ENCODE measurements at places on chromosomes 4 and X.

DNA sequence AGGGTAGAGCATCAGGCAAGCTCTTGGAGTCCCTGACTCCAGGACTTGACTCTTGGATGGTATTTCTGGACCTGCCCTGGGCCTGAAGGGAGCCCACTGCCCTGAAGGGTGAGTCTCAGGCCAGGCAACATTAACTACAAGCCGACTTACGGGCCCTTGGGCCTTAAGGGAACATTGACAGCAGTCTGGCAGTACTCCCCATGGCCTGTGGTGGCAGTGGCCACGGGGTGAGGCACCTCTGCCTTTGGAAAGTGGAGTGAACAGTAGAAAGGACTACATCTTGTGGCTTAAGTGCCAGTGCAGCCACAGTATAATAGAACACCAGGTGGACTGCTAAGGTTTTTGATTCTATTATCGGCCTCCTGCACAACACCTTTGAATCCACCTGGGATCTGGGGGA, 36.3 kb downstream of the SH3BGRL start:
- DNase-seq = no peak

DNA sequence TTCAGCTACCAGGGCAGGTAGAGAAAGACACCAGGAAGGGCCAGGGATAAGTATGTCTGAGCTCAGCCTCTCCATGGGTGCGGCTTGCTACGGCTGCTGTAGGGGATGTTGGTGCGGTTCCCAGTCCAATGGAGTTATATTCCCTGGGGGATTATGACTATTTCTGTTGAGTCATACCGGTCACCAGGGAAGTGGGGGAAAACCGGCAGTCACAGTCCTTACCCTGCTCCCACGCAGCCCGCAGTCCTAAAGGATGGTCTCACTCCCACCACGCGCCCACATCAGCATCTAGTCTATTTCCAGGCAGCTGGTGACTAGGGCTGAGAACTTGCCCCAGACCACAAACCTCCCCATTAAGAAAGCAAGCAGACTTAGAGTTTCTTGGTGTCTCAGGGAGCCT, 191.6 kb downstream of the VEGFC start:
- DNase-seq = no peak

DNA sequence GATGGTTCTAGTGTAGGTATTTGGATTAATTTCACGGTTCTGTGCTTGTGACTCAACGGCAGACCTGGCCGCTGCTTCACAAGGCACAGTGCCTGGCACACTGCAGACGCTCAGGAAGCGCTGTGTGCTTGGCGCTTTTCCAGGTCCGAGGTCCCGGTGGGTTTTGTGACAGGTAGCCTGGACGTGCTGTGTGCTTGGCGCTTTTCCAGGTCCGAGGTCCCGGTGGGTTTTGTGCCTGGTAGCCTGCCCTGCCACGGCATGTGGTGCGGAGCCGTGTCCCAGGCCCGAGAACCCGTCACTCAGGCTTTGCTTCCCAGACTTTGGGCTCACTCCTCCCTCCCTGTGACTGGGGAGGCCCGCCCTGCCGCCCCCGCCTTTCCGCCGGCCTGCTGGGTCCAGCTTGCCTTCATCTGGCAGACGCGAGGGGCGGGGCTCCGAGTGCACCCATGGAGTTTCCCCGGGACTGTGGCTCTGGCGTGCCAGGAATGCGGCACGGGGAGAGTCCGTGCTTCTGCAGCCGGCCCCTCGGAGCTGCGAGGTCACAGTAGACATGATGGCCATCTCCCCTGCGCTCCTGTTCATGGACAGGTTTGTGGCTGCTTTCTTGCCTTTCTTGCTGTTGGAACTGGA, 44.2 kb downstream of the TBC1D14 start:
- no peak for DNase-seq

DNA sequence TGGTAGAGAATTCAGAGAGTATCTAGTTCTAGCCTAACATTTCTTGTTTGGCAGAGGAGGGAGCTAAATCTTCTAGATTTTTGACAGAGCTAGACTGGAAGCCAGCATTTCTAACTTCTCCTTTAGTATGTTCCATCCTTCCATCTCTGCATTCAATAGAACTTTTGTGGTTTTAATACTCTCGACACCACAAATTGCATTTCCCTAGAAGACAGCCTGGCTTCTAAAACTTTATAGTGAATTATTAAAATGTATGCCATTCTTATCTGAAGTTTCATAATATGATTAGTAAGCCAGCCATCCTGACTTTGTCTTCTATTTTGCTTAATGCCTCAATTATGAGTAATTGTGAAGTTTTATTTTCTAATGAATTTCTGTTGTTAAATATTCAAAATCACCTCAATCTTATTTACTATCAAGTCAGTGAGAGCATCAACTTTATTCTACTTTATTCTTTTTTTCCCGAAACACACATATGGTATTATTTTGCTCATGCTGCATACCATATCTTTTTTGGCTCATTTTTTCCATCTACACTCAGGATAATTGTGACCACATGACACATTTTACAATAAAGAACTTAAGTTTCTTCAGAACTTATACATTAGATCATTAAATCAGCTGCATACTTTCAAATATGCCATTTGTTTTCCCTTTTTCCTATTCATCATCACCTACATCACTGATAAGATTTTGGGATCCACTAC, 30.2 kb downstream of the EDNRA start:
- DNase-seq = no peak

DNA sequence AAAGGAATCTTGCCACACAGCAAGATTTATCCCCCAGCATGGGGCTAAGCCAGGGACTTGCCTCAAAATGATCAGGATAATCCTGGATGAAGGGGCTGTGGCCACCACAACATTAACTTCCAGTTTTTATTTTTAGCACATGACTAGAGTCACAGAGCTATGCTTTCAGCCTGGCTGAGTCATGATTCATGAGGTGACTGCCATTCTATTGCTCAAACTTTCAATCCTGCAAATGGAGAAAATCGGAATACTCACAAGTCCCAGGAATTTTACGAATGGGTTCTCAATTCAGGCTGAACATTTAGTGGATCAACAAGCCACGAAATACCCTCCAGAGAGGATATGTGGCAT, 70.7 kb upstream of the HPGD start:
- DNase-seq = no peak

DNA sequence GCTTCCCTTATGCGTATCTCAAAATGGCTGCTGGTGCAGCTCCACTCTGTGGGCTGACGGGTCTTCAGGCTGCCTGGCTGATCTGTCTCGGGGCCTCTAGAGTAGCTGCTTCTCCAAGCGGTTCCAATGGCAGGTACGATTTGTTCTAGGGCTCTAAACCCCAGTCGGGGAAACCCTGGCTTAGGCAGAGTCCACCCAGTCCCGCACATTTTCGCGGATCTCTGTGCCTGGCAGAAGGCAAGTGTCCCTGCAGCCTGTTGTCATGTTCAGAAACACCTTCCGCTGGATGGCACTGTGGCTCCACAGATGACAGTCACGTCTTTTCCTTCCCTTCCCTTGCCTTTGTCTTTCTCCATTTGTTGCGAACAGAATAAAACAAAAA, 54.4 kb downstream of the NBDY start:
- peak; percentile 47 for DNase-seq

DNA sequence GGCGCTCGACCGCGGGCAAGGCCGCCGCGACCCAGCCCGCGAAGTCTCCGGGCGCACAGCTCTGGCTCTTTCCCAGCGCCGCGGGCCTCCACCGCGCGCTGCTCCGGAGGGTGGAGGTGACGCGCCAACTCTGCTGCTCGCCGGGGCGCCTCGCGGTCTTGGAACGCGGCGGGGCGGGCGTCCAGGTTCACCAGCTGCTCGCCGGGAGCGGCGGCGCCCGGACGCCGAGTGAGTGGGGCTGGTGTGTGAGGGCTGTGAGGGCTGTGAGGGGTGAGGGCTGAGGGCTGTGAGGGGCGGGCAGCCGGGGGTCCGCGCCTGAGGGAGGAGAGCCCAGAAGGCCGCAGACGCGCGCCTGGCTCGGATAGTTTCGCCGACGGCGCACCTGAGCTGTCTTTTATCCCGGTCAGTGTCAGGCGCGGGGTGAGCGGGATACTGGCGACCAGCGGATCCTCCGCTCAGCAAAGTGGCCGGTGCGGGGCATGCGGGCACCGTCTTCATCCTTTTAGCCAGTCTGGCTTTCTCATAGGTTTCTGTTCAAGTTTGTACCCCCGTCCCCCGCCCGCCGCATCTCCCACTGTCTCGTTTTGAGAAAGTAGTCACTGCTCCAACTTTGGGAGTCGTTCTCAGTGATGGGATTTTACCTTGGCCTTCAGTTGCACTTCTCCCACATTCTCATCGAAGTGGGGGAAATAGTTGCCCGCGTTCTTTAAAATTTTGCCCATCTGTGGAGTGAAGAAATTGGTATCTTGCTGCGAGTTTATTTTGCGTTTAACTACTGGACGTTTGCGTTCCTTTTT, 586 bp downstream of the HERC5 start:
- no peak for DNase-seq

GRCh38 chrX:13131396-13132137, 87.1 kb upstream of the FAM9C start:
- peak; percentile 1 for DNase-seq

DNA sequence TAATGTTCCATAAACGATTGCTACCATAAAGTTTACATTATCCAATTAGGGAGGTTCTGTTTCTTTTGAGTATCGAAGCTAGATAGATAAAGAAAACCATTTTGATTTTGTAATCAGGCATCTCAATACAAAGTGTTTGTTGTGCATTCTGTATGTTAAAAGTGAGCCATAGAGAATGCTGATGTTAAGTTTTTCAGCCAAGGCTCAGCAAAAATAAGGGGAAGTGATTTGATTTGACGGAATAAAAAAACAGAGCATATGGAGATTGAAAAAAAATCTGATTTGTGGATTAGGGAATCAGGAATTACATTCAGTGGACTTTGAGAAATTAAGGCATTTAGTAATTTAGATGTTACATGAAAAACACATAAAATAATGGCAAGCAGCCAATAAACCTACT, 314.8 kb downstream of the PPP3CA start:
- no peak for DNase-seq

DNA sequence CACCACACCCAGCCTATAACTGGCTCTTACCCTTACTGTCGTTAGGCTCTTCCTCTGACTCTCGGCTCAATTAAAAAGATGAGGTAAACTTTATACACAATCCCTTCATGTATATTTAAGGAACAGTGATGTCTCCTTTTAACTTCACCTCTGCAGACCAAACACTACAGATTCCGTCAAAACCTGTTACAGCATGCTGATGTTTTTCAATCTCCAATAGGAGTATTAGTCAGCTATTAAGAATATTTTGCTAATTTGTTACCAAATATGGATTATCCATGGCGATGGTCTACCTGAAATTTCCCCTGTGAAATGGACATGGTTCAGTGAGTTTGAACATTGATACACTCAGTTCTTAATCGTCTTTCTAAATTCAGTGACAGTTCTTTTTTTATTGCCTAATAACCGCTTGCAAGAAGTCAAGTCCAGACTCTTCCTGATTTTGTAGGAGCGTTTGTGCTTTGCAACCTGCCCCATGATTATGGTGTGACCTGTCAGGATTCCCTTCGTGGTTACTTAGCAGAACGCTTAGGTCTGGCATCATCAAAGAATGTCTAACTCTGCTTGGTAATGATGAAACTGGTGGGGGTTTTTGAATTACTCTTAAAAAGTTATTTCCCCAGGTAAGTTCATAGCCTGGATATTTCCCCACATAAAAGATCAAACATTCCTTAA, 72.2 kb upstream of the STOX2 start:
- DNase-seq = no peak

- no peak for DNase-seq
Observed at GRCh38 chr4:15013585-15013984, 11.3 kb downstream of the CPEB2 start.

GRCh38 chr4:141036786-141037185, 96.5 kb downstream of the RNF150 start:
- no peak for DNase-seq

DNA sequence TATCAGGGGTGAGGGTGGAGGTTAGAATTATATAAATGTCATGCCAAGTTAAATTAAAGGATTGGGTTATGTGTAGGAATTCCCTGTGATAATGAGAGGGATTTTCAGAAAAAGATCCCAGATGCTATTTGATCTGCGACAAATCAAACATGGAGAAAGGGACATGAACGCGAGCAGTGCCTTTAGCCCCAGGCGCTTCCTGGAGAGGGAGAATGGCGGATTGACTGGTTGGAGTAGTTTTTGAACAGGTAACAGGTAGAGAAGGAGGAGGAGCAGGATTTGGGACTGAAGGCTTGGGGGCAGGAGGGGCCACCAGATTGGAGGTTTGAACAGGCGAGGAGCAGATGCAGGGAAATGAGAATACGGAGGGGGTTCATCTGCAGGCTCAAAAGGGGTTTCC, 67.1 kb downstream of the LRP2BP start:
- no peak for DNase-seq

GRCh38 chrX:103554687-103555424, 30.5 kb upstream of the TCEAL4 start:
- peak; percentile 50 for DNase-seq

DNA sequence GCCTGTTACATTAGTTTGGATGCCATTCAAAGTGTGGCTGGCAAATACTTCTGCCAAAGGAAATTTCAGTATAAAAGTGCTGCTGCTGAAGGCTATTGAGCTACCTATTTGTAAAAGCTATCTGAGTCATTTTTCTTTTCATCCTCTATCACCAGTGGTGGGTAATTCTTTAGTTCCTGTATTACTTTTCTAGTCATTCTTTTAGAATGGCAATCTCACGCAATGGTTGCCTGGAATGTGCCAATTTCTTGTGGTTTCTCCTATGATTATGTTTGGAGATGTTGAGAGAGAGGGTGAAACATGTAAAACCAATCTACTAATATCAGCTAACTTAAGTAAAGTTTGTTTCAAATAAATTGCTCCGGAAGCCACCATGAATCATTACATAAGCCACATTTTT, 685.0 kb downstream of the RAPGEF2 start:
- DNase-seq = no peak

- DNase-seq = no peak
Observed at GRCh38 chrX:51867626-51868025, 25.8 kb upstream of the MAGED1 start.

All from substantia nigra (tissue), 51 donors.